ENCODE measurements at places on chromosomes 4 and X.

- no peak for DNase-seq
Observed at GRCh38 chr4:170887396-170887795, 797.6 kb upstream of the AADAT start.

DNA sequence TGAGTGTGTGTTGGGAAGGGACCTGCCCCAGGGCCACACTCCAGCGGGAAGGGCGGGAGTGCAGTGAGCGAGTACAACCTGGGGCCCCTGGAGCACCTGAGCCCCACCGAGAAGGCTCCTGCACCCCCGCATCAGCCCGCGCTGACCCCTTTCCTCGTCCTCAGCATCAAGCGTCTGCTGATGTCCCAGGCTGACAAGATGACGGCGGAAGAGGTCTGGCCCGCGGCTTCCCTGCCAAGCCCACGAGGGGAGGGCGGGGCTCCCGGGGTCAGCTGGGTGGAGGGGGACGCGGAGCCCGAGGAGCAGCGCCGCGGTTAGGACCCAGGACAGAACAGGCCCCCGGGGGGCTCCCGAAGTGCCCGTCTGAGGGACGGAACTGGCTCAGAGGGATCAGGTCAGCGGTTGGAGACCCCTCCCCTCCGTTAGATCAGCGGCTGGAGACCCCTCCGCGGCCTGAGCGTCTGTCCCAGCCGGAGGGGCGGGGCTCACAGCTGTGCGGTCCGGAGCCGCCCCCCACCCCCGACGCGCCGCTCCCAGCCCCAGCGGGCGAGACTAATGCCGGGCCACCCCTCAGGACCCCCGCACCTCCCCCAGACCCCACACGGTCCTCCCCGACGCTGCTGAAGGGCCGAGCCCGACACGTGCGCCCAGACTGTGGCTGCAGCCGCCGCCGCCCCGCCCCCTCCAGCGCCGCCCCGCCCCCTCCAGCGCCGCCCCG, 6.7 kb downstream of the MYL5 start:
- DNase-seq = no peak

DNA sequence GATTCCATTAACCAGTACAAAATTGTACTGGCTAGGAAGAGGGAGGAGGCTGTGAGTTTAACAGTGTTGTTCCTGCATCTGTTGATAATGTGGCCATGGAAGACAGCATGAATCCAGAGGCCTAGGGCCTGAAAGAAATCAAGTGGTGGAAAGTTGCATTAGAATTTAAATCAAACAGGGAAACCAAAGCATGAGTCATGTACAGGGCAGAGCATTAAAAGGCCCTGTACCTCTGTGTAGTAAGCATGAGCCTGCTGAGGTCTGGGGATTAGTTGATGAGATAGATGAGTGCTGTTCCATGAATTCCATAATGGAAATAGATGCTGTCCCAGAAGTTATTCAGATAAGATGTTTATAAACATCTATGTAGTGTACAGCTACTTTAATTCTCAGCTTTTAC, 58.3 kb downstream of the MID1IP1 start:
- no peak for DNase-seq

GRCh38 chrX:135977611-135978010, 3.8 kb upstream of the MMGT1 start:
- DNase-seq = no peak

DNA sequence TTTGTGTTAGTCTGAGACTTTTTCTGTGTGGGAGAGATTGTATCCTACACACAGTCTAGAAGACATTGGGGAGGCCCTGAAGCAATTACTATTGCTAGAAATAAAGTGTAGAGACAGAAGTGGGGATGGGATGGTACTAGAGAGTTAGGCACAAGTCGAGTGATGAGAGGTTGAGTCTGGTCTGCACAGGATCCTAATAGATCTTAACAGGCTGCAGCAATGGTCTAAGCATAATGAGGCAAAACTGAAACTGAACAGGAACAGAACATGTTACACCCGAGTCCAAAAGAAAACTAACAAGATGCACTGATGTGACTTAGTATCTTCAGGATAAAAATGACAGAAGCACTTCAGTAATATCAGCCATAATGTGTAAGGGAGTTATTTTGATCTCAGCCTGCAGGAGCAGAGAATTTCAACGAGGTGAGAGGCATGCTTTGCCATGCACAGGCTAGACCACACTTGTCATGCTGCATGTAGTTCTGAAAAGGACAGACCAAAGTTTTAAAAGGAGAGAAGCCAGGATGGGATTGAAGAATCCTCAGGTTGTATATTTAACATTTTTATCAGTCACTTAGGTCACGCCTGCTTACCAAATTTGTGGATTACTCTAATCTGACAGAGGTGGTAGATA, 205.8 kb upstream of the BOD1L1 start:
- DNase-seq = no peak

- DNase-seq = no peak
Observed at GRCh38 chr4:102616636-102617035, 115.5 kb downstream of the NFKB1 start.

- no peak for DNase-seq
Observed at GRCh38 chrX:39903343-39903742, 194.4 kb downstream of the BCOR start.

DNA sequence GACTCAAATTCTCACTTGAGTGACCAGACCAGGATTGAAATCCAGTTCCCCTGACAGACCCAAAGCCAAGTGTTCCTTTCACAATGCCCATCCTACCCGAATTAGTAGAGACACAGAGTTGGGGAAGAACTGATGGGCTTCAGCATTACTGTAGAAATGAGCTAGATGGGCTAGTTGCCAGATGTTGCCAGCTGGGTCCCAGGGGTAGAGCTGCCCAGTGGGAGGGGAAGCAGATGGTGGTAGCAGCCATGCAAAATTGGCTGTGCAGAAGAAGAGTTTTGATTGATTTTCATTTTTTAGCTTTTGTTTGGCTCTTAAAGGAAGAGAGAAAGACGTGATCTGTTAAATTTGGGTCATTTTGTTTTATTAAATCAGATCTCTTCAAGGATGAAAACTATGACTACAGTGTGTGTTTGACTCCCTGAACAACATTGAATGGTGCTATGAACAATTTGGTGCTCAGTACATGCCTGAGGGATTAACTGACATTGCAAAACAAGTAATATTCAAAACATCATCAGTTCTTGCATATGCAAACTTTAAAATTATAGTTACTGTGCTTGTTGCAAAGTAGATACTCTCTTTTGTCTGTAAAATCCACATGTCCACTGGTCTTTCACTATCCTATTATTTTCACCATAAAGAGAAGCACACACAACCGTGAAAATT, 86.0 kb downstream of the PARM1 start:
- DNase-seq = no peak

DNA sequence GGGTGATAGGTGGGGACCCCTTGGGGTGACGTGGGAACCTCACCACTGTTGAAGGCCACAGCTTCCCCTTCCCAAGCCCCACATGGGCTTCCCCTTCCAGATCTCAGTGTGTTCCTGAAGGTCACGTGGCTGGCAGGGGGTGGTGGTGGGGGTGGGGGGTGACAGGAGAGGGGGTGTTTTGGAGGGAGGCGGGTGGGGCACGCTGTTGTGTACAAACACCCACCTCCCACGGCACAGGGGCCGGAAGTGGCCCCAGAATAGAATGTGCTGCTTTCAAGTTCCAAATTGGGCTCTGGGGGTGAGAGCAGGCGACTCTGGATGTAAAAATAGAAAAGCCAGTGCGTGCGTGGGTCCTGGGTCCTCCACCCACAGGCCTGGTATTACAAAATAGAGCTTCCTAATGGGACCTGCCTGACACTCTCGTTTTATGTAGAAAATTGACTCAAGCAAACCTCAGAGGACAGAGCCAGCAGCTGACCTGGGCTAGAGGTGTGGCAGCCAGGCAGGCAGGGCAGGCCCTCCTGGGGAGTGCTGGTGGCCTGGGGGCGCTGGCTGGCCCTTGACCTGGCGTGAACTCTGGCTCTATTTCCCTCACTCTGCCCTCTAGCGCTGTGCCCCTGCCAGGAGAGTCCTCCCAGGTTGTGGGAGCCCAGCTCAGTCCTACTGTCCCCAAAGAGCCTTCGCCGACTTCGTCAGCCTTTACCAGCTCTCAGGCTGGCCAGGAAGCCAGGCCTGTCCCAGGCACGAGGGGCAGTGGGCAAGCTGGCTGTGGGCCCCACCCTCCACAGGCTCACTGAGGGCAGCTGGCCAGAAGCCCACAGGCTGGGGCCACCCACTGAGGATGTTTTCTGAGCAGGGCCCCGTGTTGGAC, 5.4 kb upstream of the SH3BP2 start:
- DNase-seq = no peak

- DNase-seq = no peak
Observed at GRCh38 chr4:100098681-100099080, 91.6 kb downstream of the DDIT4L start.

DNA sequence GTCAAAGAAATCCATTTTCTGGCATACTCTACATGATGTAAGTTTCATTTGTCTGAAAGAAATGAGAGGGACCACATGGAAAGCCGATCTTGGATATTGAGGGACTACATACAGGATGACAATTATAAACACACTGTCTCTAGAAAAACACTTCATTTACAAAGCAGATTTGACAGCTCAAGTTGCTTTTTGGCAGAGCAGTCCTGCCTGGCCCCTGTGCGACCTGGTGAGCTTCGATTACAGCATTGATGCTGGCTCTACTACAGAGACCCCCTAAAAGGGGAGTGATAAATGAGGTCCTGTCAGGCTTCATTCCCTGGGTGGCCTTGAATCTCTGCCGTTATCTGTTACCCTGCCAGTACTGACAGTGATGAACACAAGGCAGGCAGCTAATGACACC, 215.2 kb upstream of the NOCT start:
- no peak for DNase-seq

- DNase-seq = no peak
Observed at GRCh38 chr4:10184041-10184440, 67.4 kb upstream of the WDR1 start.

- DNase-seq = no peak
Observed at GRCh38 chrX:18160369-18160768, 60.3 kb downstream of the BEND2 start.

- DNase-seq = no peak
Observed at GRCh38 chr4:23485801-23486200, 404.0 kb downstream of the PPARGC1A start.

DNA sequence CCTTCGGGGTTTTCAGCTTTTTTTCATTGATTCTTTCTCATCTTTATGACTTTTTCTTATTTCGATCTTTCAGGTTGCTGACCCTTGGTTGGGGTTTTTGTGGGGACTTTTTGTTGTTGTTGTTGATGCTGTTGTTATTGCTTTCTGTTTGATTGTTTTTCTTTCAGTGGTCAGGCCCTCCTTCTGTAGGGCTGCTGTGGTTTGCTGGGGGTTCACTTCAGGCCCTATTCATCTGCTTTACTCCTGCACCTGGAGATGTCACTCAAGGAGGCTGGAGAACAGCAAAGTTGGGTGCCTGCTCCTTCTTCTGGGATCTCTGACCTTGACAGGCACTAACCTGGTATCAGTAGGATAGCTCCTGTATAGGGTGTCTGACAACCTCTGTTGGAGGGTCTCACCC, 39.9 kb upstream of the PCDH18 start:
- no peak for DNase-seq

DNA sequence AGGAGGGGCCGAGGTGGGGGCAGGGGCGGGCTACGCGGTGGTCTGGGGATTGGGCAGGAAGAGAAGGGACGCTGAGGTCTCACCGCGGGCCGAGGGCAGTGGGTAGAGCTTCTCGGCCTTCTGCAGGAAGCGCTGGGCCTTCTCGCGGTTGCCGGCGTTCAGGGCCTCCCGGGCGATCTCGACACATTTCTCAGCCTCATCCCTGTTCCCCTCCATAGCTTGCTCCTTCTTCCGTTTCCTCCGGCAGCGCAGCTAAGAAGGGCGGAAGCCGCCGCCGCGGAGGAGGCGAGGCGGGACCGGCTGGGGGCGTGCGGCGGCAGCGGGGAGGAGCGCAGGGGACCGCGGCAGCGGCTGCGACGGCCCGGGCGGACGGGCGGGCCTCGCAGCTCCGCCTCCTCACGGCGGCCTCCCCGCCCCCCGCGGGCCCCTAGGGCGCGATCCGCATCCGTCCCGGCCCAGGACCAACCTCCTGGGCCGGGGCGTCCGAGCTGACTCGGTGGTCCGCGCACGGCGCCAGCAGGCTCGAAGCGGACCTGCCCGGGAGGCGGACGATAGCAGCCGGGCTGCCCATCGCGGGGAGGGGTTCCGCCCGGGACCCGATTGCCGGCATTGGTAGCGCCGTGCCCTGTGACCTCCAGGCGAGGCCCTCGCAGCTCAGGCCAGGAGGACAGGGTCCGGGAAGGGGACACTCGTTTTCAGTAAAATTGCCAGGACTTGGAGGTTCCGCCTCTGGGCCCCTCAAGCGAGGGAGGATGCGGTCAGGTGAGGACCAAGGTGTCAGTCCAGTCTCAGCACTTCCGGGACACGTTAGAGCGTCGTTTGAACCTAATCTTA, at the start of gene DNAJB14:
TSS of gene DNAJB14 (minus strand) at position 263 of the 834 bp plus-strand sequence. CDS start at position 216, 47 bp downstream.
- peak; percentile 57 for DNase-seq

- no peak for DNase-seq
Observed at GRCh38 chrX:40172401-40173142, 74.8 kb upstream of the BCOR start.

GRCh38 chr4:150584111-150584915, 2.4 kb downstream of the MAB21L2 start:
- no peak for DNase-seq

- DNase-seq = no peak
Observed at GRCh38 chr4:39124885-39125599, 57.3 kb upstream of the WDR19 start.

DNA sequence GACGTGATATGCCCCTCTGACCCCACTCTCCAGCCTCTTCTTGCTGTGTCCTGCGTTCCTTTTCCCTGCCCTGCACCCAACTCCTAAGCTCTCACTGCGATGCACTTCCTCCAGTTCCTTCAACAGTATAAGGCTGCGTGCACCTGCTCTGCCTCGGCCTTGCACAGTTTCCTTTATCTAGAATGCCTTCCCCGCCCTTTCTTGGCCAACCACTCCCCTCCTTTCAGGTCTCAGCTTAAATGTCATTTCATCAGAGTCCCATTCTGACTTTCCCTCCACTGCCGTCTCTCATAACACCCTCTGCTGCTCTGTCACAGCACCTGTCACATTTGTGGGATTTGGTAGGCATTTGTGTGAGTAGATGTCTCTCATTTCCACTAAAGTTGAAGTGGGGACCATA, 58.4 kb upstream of the NEIL3 start:
- DNase-seq = no peak

DNA sequence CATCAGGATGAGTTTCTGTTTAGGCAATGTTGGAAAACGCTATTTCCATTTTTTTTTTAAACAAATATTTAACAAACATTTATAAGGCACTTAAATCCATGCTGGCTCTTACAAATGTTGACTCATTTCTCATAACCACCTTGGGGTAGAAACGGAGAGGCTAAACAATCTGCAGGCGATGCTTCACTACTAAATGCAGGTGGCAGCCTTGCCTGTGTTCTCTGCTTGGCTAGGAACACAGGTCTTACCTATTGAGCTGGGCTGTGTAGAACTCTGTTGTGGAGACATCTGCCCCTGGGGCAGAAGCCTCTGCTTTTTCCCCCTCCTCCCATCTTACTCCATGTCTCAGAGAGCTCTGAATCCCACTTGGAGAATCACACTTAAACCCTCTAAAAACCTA, 1.4 kb upstream of the CXCL1 start:
- DNase-seq = no peak

DNA sequence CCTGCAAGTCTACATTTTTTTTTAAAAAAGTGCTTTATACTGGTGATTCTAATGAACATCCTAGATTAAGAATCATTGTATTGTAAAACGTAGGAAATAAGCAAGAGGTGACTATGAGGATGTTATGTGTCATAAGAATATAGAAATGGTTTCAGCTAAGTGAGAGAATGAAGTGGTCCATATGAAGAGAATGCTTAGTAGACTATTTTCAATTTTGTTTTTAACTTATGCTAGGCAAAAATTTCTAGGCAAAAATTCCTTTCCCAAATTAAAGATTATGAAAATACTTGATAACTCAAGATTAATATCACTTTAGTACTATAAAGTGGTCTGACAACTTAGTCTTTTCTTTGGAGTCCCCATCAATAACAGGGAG, 825 bp downstream of the DYNLT3 start:
- no peak for DNase-seq
